Activated CD8-positive, alpha-beta T cell treated with anti-CD3 and anti-CD28 coated beads, Interleukin-2, amount 10 ng/mL, durations not matched to agents 7 days and 5 days (primary cell): ENCODE measurements at places on chromosomes 11 and 22. TPM values are rescaled to one million over a fixed set of nuclear protein-coding genes. Genes with fewer than 3 reads are reported as not detected.

DNA sequence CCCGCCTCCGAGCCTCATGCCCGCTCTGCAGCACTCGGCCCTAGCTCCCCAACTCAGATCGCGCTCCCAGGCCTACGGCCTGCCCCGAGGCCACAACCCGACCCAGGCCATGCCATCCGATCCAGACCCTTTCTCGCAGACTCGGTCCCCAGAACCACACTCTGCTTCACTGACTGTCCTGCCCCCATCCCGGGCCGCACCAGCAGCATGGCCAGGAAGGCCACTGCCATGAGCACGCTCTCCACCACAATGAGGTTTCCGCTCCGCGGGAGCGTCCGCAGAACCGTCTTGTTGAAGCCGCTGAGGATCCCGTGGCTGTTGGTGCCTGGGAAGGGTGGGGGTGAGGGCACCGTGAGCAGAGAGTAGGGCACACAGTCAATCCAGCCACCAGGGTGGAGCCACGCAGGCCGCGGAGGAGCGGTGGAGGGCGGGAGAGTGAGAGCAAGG is 6.4 kb downstream of the UNC93B1 start:
- peaks cover 15% of the 10 kb centered on the region for H3K36me3 ChIP-seq
- H3K4me3 ChIP-seq, result no peak overlapping the region
- peaks cover 52% of the 10 kb centered on the region for H3K4me1 ChIP-seq
- no peak for DNase-seq
- H3K27me3 ChIP-seq, result no peaks in the 10 kb centered on the region

DNA sequence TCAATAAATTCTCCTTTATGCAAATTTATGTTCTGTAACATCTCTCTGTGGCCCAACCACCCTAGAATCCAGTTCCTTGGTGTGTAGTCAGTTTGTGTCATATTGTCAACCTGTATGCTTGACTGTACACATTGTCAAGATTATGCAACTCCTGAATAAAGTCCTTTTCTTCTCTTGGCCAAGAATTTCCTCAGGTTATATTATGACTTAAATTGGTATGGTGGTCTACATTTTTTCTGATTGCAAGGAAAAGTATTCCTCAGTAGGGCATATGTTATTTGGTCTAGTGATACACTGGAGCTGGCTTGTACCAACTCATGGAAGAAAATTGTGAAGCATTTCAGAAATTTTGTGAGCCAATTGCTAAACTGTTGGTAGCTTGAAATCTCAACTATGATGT is 482.8 kb upstream of the CHORDC1 start:
- H3K27me3 ChIP-seq, result no peaks in the 10 kb centered on the region
- H3K4me3 ChIP-seq, result no peak overlapping the region
- no peak for DNase-seq
- no peak overlapping the region for H3K27ac ChIP-seq
- H3K4me1 ChIP-seq, result no peaks in the 10 kb centered on the region

- H3K27me3 ChIP-seq, result no peaks in the 10 kb centered on the region
- no peaks in the 10 kb centered on the region for H3K4me1 ChIP-seq
- no peak for DNase-seq
- H3K36me3 ChIP-seq, result no peaks in the 10 kb centered on the region
- H3K27ac ChIP-seq, result no peak overlapping the region
These were observed 9.3 kb downstream of the PRDM11 start for GRCh38 chr11:45155627-45156180.

DNA sequence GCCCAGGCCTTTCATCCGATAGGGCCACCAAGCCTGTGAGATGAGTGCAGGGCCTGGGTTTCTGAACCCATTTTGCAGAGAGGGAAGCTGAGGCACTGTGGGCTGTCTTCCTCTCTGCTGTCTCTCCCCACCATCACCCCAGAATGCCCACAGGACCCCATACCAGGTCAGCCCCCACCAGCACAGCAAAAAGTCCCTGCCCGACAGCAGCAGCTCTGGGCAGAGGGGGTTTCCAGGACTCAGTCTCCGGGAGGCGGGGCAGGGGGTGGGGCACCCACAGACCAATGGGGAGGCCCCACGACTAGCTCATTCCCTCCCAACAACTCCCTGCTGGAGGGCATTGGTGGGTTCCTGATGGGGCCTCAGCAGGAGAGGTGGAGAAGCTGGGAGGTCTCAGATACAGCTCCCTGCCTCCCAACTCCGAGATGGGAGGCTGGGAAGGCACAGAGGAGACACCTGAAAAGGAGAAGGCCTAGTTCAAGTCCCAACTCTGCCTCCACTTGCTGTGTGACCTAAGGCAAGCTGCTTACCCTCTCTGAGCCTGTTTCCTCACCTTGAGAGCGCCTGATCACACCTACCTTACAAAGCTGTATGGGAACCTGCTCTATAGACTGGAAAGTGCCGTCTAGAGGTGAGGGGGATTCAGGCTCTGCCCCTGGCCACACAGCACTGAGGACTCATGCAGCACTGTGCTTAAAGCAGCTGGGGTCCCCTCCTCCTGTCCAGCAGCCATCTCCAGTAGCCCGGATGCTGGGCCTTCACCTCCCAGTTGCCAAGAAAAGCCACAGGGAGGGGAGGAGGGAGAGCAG is 3.5 kb downstream of the CBX7 start:
- no peak overlapping the region for H3K27ac ChIP-seq
- H3K4me3 ChIP-seq, result no peak overlapping the region
- H3K27me3 ChIP-seq, result peaks cover 7% of the 10 kb centered on the region
- H3K4me1 ChIP-seq, result peaks cover 50% of the 10 kb centered on the region
- peak; percentile 57 for DNase-seq

GRCh38 chr11:123645286-123645975 is 9.0 kb downstream of the SCN3B start:
- peaks cover 8% of the 10 kb centered on the region for H3K27me3 ChIP-seq
- no peak for DNase-seq

DNA sequence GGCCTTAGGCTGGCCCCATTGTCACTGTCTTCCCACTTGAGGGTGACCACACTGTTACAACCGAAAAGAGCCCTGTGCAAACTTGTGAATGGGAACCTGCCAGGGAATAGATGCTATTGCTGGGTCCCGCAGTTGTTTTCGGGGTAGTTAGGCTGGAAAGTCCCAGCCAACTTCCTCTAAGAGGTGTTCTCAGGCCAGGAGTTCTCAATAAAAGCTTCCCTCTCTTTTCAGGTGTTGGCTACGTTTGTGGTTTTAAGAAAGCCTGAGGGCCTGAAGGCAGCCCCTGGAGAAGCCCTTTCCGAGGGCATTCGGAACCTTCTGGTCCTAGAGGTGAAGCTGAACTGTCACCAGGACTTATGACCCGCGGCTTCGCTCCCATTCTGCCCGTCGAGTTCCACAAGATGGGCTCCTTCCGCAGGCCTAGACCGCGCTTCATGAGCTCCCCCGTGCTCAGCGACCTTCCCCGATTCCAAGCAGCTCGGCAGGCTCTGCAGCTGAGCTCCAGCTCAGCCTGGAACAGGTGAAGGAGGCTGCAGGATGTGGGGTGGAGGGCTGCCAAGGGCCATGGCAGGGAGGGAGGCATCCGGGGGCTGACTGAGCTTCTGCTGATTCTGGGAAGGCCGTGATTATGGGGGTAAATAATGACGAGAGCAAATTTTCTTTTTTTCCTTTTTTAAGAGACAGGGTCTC is 104.8 kb downstream of the PRR5L start:
- peaks cover 2% of the 10 kb centered on the region for H3K36me3 ChIP-seq
- H3K27me3 ChIP-seq, result no peaks in the 10 kb centered on the region
- H3K27ac ChIP-seq, result no peak overlapping the region
- peaks cover 14% of the 10 kb centered on the region for H3K4me1 ChIP-seq
- no peak overlapping the region for H3K4me3 ChIP-seq

DNA sequence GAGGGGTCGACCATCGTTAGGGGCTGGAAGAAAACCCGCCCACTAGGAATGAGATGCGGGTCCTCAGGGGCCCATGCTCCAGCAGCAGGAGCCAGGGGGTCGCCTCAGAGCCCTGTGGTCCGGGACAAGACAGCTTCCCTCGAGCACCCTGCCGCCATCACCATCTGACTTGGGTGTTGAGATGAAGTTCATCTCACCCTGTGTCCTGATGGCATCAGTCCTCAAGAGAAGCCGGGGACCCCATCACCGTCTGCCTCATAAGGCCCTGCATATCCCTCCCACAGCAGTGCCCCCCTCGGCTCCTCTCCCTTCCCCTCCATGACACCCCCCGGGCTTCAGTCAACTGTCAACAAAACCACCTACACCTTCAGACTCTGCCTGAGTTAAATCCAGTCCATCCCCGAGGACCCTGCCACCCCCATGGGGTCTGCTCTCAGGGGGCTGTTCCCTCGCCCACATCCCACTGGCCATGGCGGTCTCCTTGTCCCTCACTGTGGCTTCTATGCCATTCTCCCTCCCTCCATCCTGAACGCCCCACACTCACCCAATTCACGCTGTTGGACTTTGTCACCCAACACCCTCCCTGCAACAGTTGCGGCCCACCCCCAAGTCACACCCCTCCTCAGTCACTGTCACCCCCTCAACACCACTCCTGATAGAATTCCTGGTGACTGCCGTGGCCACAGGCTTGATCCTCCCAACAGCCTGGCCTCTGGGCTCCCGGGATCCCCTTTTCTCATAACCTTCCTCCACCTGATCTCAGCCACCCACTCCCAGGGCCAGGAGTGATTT is 87.7 kb upstream of the RTL6 start:
- no peak overlapping the region for H3K27ac ChIP-seq
- H3K27me3 ChIP-seq, result peaks cover 17% of the 10 kb centered on the region
- H3K4me1 ChIP-seq, result peaks cover 5% of the 10 kb centered on the region
- no peak for DNase-seq
- no peak overlapping the region for H3K4me3 ChIP-seq

DNA sequence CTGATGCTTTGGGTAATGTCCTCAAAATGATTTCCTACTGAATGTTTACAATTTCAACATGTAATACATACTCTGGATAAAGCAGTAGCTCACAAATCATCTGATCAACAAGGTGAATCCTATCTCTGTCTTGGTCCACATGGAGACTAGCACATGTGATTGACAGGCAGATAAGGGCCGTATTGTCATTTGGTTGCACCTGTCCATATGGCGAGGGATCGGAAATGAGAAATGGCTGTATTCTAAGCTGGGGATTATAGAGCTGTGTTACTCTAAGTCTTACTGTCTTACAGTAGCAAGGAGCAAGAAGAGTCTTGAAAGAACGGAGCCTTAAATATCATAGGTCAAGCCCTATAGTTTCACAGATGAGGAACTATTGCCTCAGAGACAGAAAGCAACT is 55.7 kb downstream of the APIP start:
- H3K27me3 ChIP-seq, result peaks cover 10% of the 10 kb centered on the region
- H3K4me1 ChIP-seq, result no peaks in the 10 kb centered on the region
- H3K36me3 ChIP-seq, result no peaks in the 10 kb centered on the region

DNA sequence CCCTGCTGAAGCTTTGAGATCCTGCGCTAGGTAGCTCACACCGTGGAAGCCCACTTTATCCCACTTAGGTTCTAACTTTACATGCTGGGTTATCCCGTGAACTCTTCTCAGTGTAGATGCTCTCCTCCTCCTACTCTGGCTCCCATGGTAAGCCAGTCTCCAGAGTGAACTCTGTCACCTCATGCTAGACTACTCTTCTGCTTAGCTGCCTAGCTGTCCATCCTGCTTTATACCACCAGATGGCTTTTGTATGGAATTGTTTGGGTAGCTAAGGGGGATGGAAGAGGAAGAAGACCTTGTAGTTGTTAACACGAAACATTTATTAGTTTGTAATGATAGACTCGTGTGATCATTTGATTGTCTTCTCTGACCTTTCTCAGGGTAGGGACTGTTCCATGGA is 46.8 kb downstream of the EMSY start:
- no peaks in the 10 kb centered on the region for H3K27me3 ChIP-seq
- peaks cover 15% of the 10 kb centered on the region for H3K36me3 ChIP-seq
- peaks cover 13% of the 10 kb centered on the region for H3K4me1 ChIP-seq
- no peak overlapping the region for H3K4me3 ChIP-seq

DNA sequence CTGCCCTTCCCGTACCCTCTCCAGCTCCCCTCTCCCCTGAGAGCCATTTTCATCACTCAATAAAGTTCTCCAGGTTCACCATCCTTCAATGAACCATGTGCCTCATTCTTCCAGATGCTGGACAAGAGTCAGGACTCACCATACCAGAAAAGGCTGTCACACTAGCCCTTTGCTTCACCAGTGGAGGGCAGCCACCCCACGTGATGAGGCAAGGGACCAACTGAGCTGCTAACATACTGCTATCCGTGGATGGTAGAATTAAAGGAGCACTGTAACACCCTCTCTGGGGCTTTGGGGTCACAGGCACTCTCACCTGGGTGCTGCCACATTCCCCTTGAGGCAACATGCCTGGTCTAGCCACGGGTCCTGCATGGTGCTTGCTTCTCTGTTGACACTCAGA is 13.1 kb upstream of the OR5I1 start:
- no peak for DNase-seq
- no peaks in the 10 kb centered on the region for H3K27me3 ChIP-seq
- no peaks in the 10 kb centered on the region for H3K4me1 ChIP-seq
- no peaks in the 10 kb centered on the region for H3K36me3 ChIP-seq

DNA sequence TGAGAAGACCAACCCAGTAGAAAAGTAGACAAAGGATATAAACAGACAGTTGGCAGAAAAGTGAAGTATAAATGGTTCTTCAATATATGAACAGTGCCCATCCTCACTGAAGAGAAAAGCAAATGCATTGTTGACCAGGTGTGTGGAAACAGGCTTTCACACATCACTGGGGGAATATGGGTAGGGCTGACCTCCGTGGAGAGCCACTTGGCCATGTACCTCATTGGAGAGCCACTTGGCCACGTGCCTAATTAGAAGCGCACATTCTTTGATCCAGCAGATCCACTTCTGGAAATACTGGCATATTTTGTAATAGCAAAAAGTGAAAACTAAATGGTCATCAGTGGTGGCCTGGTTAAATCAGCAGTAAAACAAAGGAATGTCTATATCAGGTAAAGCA is 43.2 kb downstream of the PPP6R3 start:
- no peaks in the 10 kb centered on the region for H3K27me3 ChIP-seq
- no peak overlapping the region for H3K27ac ChIP-seq
- no peak overlapping the region for H3K4me3 ChIP-seq
- H3K4me1 ChIP-seq, result peaks cover 40% of the 10 kb centered on the region

DNA sequence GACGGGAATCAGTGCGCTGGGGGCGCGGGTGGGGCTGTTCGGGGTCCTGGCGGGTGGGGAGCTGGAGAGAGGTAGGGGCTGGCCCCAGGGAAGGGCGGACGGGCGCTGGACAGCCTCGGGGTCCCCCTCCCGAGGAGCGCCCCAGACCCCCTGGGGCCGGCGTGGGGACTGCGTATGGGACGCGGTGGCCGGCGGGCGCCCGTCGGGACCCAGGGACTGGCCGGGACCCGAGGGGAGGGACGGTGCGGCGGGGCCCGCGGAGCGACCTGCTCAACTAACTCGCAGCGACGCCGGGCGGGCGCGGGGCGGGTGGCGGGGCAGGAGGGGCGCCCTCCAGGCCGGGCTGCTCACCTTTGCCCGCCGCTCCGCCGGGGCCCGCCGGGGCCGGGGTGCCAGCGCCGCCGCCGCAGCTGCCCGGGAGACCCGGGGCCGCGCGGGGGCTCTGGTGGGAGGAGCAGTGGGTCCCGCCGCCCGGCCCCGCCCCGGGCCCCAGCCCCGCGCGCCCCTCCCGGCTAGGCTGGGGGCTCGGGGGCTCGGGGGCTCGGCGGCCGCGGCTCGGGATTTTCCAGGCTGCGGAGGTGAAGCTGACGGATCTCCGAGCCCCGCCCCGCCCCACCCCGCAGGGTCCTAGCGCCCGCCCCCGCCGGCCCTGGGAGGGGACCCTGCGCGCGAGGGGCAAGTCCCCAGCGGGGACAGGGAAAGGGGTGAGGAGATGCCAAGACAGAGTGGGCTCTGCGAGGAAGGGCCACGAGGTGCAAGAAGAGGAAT is 12.3 kb downstream of the STARD10 start:
- H3K36me3 ChIP-seq, result no peaks in the 10 kb centered on the region
- H3K27ac ChIP-seq, result no peak overlapping the region
- H3K4me1 ChIP-seq, result peaks cover 20% of the 10 kb centered on the region
- peaks cover 13% of the 10 kb centered on the region for H3K27me3 ChIP-seq
- peak; percentile 51 for DNase-seq

Gene MUC2
- not detected for total RNA-seq

Gene TSGA10IP
- total RNA-seq, result not detected

Gene CNTN5
- not detected for total RNA-seq

Gene CRYBB1
- not detected for total RNA-seq

Gene SSH3
- 12.0 TPM for total RNA-seq

Gene ASCL2
- total RNA-seq, result 0.53 TPM

Gene TMA7B
- total RNA-seq, result 8.7 TPM
